WERI-Rb-1 (cell line): ENCODE measurements at places on chromosomes 5 and 9.
A peak's percentile ranks its signal among the peaks of the same experiment; 100 is the strongest.

GRCh38 chr5:169795338-169795737 is 158.3 kb downstream of the DOCK2 start:
- no peak for DNase-seq

GRCh38 chr9:37032713-37033112 is 1.4 kb downstream of the PAX5 start:
- DNase-seq = no peak

DNA sequence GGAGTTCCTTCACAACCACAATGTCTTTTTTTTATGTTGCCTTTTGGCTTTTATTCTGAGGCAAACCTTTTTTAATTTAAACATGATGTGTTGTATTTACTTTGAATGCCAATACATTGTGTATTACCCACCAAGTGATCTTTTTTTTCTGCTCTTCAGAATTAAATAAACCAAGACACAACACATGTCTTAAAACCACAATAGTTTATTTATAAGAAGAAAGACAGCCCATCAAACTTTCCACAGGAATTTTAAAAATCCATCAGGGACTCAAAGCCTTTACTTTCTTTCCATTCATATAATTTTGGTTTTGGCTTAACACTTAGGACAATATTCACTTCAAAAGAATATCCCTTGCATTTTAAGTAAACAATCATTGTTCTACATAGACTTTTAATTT is 321.8 kb upstream of the MEF2C start:
- DNase-seq = no peak

DNA sequence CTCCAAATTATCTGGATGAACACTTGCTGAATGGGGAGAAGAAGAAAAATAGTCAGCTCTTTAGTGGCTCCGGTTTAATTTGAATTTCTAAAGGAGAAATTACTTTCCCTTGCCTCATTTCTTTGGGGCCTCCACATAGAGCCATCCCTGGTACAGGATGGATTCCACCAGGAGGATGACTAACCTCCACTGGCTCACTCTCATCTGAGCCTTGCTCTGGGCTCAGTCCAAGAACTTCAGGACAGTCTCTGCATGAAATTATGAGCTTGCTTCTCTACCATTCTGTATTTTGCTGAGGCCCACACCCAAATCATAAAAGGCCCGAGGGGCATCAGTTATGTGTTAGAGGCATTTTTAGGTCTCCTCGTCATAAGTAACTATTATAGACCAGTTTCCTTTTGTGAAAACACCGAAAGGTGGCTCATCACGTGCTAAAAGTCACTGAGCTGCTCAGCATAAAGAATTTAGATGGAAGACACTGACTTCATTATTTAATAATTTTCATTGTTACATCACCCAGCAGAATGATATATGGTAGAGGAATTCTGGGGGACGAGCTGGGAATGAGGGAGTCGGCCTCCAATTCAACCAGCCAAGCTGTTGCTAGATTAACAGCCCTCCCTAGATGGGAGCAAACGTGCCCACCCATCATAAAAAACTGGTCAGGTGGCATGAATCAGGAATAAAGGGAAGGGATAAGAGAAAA is 222.1 kb downstream of the TARS1 start:
- DNase-seq = no peak

DNA sequence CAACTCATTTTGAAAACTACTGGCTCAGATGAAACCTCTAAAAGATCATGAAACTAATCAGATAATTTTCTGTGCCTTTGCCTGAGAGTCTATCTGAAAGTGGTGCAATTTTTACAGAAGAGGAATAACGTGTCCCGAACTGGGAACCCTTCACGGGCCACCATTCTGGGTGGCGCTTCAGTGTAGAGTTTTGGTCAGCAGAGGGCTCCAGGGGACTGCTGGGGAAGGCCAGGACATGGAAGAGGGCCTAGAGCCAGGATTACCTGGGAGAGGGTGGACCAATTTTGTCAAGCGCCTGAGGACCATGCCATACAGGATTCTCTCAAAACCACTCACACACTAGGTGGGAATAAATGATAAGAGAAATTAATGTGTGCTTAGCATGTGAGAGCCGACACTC is 49.7 kb upstream of the PLEKHG4B start:
- peak; percentile 74 for DNase-seq

DNA sequence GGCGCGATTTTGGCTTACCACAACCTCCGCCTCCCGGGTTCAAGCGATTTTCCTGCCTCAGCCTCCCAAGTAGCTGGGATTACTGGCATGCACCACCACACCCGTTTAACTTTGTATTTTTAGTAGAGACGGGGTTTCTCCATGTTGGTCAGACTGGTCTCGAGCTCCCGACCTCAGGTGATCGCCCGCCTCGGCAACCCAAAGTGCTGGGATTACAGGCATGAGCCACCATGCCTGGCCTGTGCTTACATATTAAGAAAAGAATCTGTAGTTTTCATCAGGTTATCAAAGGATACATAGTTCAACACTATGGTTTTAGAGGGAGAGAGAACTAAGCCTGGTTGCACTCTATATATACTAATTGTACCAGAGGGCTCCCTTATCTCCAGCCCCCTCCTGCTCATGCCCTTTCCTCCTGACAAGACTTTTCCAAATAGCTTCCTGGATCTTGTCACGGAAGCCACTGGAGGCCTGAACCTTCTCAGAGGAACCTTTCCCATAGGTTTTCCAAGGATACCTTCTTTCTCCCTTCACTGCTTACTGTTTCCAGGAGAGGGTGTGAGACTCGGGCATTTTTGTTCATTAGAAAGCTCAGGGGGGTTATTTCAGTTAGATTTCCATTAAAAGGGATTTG is 53.1 kb downstream of the SLC44A1 start:
- DNase-seq = no peak

- DNase-seq = no peak
Observed at GRCh38 chr5:124494540-124495116, 251.8 kb downstream of the ZNF608 start.

DNA sequence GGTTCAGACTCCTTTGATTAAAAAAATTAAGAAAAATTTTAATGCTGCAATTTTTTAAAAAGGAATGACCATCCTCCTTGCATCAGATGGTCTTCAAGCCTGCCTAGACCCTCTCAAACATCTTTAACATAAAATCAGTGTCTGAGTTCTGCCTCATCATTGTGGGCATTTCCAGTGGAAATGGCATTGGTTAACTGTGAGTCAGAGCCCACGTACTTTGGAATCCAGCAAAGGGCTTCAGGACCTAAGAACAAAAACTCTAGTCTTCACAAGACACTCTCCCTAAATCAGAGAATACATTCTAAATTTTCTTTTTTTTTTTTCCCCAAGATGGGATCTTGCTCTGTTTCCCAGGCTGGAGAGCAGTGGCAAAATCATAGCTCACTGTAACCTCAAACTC is 9.4 kb upstream of the C5orf15 start:
- DNase-seq = no peak
